Stimulated activated CD4-positive, alpha-beta T cell treated with anti-CD3 and anti-CD28 coated beads, Interleukin-4, amount 100 ng/mL, for 4 hours (primary cell): ENCODE measurements at places on chromosomes 6 and 20.
A peak's percentile ranks its signal among the peaks of the same experiment; 100 is the strongest.

- DNase-seq: no peak
Observed at GRCh38 chr6:11288065-11288464, 55.6 kb upstream of the NEDD9 start.

DNA sequence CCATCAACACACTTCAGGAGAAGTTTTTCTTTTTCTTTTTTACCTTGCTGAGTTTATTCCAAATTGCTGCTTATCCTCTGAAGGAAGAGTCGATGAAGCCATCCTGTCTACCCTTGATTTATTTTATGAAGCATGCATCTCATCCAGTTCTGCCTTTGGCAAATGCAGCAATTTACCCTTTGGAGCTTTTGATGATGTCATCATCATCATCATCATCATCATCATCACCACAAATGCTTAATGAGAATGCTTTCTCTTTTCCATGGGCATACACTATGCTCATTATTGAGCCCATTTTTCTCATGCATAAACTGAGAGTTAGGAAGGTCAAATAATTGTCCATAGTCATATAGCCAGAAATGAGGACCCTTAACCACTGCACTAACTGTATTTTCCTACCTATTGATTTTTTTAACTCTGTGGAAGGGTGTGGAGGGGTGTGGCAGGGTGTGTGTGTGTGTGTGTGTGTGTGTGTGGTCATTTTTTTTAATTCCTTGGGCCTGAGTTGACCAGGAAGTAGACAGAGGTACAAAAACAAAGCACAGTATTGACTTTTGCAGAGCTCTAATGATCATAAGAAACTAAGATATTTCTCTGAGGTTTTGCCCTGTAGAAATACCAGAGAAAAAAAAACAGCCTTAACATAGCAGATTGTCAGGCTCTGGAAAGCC is 82.8 kb downstream of the COL9A1 start:
- DNase-seq: no peak

GRCh38 chr6:16392010-16392409 is 153.6 kb downstream of the GMPR start:
- no peak for DNase-seq

GRCh38 chr6:136582711-136583471 is 32.7 kb upstream of the MAP7 start:
- no peak for DNase-seq

DNA sequence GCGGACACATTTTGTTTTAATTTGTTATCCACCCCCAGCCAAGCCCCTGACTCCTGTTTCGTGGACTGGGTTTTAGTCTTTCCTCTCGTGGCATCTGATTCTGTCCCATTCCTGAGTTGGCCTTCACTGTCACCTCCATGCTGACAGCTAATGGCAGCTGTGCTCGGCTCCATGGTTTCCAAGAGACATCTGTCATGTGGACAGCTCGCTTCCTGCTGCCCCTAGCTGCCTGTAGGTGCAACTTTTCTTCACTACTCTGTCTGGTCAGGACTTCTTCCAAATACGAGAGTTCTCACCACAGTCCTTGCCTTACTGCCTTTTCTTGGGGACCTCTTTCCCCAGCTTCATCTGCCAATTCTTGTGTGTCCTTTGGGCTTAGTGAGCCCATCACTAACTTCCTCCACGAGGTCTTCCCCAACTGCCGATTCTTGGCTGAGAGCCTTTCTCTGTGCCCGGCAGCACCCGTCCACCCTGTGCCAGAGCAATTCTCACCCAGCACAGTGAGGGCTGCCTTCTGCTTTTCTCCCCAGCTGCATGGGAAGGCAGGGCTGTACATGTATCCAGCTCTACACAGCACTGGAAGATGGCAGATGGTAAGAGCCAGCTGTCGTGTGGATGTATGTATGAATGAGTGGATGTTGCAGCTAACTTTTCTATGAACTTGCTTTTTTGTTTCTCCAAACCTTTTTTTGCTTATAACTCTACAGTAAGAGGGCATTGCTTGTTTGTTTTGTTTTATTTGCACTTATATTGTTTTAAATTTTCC is 140.4 kb downstream of the F13A1 start:
- DNase-seq: no peak

DNA sequence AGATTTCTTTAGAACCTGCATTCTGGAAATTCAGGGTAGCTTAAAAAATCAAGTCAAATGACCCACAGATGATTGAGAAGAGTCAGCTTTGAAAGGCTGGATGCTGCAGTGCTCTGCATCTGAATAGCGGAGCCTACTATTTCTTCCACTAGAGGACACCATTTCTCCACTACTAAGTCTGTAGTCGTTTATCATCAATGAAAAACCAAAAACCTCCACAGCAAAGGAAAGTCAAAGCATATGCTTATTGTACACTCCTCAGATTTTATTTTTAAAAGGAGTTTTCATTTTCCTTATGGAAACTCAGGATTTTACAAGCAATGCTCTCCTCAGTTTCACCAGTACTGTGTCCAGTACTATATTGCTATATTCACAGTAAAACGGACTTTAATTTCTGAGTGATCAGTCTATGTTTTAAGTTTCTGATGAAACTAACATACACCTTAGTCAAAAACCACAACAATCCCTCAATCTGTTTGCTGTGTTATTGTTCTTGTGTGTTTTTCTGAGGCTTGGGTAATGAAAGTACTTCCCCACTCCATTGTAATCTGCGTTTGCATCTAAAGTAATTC is 50.5 kb upstream of the ENPP5 start:
- no peak for DNase-seq

GRCh38 chr6:142732790-142733189 is 212.2 kb downstream of the HIVEP2 start:
- DNase-seq: no peak

- no peak for DNase-seq
Observed at GRCh38 chr6:139981066-139981624, 606.7 kb upstream of the CITED2 start.

DNA sequence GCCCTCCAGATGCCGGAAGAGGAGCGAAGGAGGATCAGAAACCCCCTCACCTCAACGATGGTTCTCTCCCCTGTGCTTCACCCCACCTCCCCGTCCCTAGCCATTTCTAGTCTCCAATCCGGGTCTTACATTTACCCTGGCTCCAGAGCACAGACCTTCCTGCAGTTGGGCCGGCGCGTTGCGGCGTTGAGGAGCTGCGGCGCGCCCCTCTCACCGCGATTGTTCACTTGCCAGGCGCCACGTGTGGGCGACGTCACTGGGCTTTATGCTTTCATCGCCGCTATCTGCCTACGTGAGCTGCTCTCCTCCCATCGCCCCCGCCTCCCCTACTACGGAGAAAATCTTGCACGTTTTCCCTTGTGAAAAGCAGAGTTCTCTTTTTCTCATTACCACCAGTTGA is at the start of gene CRISP2:
CRISP2 (minus strand) TSS at position 198 of the 400 bp plus-strand sequence. CDS start 4,347 bp downstream, outside the sequence.
- DNase-seq: no peak

GRCh38 chr20:7695635-7696034 is 244.6 kb downstream of the HAO1 start:
- DNase-seq: no peak

- DNase-seq: no peak
Observed at GRCh38 chr6:56758553-56758952, 115.9 kb upstream of the DST start.

DNA sequence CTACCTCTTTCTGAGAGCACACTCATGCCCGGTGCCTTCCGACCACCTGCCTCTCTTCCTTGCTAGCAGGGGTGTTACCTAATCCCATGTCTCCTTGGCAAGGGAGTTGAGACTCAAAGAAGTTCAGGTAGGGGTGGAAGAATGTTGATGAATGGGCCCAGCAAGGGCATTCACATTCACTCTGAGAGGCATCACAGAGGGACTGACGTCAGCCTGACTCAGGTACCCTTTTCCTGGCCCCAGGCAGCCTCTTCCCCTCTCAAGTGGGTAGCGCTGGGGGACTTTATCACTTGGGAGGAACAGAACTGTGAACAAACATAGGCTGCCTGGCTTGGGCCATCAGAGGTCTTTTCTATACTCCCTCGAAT is 35.3 kb downstream of the HM13 start:
- no peak for DNase-seq

DNA sequence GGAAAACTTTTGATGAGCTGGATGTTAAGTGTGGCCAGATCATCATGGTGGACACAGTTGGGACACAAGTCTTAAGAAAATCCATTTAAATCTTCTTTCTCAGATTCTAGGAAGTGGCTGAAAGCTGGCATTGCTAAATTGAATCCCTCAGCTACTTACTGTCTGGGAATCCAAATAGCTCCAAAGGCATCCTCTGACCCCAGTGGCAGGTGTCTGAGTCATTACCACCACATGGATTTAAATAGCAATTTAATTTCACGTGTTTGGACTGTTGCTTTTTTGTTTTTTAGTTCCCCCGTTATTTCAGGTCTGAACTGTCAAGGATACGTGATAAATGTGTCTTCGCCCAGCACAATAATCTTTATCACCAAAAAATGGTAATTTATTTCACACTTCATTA is 33.2 kb upstream of the HDGFL1 start:
- DNase-seq: no peak

GRCh38 chr6:6177754-6178153 is 142.7 kb downstream of the F13A1 start:
- no peak for DNase-seq

DNA sequence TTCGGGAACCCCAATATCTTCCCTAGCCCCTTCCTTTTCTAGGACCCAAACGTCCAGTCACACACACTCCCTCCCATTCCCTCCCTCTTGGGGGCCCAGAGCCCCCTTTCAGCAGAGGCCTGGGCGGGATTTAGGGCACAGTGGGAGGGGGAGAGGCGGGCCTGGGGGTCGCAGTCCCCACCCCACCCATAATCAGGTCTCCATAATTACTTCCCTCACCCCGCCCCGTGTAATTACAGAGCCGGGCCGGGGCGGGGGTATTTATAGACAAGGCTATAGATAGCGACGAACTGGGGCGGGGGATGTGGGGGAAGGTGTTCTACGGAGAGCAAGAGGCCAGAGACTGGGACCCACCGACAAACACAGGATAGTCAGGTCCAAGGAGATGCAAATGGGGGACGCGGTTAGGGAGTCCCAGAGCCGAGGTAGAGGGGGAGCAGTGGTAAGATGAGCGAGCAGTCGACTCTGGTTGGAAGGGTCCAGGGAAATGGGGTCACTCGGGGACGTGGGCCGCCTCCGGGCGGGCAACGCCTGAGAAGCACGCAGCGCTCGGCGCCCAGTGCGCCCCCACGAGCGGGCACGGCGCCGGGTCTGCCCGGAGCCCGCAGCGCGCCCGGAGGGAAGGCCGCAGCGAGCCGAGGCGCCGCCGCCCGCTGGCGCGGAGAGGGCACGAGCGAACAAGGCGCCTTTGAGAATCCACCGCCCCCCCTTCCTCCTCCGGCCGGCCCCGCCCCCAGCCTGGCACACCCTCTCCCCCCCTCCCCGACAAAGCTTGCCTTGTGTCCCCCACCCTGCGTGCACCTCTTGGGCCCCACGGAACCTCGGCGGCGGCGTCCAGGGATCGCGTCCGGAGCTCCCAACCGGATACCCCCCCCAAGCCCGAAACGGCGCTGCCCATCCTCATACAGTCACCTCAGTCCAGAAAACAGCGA is 670 bp upstream of the COL11A2 start:
- DNase-seq: peak; percentile 49

- no peak for DNase-seq
Observed at GRCh38 chr6:70140496-70140895, 162.4 kb downstream of the COL9A1 start.

DNA sequence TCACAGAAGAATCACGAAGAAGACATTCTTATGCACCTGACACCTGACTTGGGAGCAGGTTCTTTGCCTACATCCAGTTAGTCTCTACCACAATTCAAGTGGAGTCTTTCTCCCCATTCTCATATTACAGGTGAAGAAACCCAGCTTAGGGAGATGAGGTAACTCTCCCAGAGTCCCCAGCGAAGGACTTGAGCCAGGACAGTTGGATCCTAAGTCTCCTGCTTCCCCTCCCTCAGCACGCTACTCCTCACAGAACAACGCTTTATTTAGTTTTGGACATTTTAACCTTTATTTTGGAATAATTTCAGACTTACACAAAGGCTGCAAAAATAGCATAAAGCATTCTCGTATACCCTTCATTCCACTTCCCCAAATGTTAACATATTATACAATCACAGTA is 824 bp upstream of the CSTL1 start:
- DNase-seq: no peak

DNA sequence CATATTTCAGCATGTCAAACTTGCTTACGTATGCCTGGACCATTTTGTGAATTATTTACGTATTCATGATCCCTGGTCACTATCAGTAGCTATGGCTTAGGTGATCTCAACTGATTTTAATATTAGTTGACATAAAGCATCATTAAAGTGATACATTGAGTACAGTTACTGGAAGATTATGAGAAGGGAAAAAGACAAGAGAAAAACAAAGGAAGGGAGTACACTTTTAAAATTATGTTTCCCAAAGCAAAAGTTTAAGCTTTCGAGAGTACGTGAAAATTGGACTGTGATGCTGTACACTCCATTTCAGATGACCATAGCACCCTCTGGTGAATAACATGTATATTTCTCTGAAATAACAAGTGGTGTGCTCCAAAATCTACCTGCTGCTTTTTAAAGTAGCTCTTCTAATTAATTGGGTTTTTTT is 215.0 kb upstream of the HSF2 start:
- DNase-seq: no peak

GRCh38 chr20:32660661-32661060 is 13.1 kb downstream of the C20orf203 start:
- no peak for DNase-seq

DNA sequence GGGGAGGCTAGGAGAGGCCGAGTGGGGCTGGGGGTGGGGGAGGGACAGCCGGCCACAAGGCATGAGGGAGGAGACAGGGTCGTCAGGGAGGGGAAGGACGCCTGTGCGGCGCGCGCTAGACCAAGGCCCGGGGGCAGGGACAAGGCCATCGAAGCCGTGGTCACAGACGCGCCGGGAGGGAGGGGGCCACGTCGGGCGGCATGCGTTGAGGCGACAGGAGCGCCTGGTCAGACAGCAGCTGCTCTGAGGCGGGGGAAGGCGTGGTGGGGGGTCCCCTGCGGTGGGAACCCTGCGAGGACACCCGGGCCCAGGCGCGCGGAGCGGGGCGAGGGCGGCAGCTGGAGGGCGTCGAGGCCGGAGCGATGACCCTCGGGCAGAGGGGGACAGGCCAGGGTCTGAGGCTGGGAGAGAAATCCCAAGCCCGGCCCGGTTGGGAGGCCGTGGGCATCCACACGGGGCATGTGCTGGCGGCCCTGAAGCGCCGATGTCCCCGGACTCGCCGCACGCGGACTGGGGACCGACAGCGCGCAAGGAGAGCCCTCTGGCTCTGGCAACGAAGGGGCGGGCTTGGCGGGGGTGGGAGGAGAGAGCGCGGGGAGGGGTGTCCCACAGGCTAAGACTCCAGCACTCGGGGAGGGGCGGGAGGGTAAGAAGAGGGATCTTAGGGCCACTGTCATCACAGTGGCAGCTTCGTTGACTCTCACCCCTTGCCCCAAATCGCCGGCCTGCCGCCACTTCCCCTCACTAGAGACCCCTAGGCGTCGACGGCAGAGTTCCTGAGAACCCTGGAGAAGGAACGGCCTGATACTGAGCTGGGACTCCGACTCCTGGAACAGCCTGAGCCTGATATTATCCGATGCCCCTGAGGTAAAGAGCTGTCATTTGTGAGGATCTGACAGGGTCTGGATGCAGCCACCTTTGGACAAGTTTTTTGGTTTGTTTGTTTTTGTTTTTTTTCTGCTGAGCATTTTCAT is 5.0 kb downstream of the TMEM239 start:
- no peak for DNase-seq

GRCh38 chr6:44087623-44088022 is 39.6 kb downstream of the MRPL14 start:
- no peak for DNase-seq

- no peak for DNase-seq
Observed at GRCh38 chr6:19413323-19413722, 423.8 kb upstream of the ID4 start.
